ENCODE measurements at places on chromosomes 11 and 22.

- no peak for DNase-seq
Observed at GRCh38 chr11:27977527-27977926, 130.4 kb downstream of the KIF18A start.

DNA sequence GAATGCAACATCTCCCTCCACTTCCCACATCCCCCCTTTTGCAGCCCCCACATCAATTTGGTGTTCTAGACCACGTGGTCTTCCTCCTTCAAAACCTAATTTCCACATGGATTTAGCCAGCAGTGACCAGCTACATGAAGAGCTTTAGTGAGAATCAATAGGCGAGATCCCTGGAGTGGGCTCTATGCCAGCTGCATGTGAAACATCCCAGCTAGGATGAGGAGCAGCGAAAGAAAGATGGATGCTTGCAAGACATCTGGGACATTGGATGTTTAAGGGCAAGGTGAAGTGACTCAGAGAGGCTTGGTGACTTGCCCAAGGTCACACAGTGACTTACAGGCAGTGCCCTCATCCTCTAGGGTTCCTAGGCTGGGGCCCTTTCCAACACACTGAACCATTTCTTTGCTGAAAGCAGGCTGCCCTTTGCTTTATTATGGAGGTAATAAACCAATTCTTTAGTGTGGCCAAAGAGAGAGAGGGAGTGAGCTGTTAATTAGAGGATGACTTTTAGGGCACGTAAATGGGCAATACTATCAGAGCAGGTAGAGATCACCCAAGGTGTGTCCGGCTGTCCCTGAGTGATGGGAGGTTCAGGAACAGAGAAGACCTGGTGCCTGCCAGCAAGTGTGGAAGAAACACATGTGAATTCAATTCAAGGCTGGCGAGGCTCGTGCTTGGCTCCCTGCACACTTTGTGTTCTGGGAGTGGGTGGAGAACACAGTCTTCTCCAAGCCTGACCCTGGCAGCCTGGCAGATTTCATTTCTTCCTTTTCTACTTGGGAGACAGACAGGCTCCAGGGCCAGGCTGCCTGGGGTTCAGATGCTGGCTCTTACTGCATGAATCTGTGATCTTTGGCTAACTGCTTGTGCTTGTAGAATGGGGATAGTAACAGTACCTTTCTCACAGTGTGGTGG lies 24.0 kb downstream of the TSPAN18 start:
- no peak for DNase-seq

GRCh38 chr11:3227568-3228444 lies 4.4 kb downstream of the MRGPRE start:
- DNase-seq = no peak

- DNase-seq = no peak
Observed at GRCh38 chr11:11669233-11669846, 47.5 kb upstream of the GALNT18 start.

DNA sequence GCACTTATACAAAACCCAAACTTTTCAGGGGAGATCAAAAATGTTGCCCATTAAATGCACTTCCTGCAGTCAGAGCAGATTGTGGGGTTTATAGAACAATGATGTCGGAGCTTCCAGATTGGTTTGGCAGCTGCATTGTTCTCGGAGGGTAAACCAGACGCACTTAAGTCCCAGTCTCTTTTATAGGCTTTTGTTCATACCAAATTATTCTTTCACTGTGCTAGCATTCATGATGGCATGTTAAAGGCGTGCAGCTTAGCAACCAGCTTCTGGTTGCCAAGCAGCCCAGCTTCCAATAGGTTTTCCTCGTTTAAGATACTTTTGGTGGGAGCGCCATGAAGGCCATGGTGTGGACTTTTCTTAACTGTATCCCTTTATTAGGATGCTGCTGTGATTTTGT lies 40.9 kb downstream of the ZC3H12C start:
- no peak for DNase-seq

GRCh38 chr11:100961633-100962032 lies 168.0 kb downstream of the PGR start:
- DNase-seq = no peak
